C1 segment of cervical spinal cord (tissue), 14 donors: ENCODE measurements at places on chromosomes 5 and 9.

DNA sequence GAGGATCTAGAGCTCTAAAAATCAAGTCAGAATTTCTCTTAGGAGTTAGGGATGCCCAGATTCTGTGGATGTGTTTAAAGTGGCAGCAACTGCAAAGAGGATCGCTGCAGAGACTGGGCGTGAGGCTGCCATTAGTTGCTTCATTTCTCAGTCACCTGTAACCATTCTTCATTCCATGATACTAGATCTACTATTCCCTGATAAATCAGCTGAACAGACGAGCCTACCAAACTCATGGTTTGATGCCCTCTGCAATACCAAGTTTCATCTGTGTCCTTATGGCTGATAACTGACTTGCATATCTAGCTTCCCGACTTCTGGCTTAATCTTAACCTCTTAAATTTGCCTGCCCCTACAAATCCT is 33.3 kb downstream of the UBE2R2 start:
- DNase-seq, result no peak

DNA sequence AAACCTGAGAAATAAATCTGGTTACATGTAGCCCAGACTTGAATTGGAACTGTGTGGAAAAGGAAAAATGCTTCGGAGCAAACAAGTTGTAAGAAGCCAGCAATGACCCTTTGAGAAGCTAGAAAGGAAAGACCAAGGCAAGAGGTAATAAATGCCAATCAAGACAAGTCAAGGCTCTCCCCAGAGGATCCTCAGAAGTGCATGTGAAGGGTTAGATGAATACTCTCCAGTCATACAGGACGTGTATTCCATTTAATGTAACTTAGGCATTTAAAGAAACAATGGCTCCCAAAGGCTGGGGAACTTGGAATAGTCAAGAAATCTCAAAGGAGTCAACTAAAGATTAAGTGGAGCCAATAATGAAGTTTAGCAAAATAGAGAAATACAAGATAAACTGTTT is 36.2 kb downstream of the EPB41L4A start:
- DNase-seq, result no peak

DNA sequence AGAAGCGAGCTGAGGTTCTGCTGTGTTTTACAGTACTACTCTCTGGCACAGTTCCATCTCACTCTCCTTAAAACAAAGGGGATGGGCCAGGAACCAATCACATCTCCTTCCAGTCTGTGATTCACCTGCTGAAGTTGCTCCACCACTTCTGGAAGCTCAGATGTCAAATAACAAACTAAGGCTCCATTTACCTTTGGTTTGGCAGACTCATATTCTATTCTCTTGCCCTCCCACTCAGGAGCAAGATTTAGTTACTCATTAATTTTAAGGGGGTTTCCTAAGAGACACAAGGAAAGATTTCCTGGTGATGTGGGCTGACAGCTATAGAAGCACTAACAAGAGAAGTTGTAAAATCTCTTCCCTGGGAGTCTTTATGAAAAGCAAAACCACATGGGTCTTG is 37.8 kb upstream of the KIF2A start:
- DNase-seq, result no peak

- DNase-seq, result peak; percentile 77
These were observed 1.3 kb upstream of the DUSP1 start for GRCh38 chr5:172772112-172772906.

- no peak for DNase-seq
These were observed 20.0 kb downstream of the PCDH1 start for GRCh38 chr5:141858079-141858765.

GRCh38 chr9:37902796-37903646 is 906 bp downstream of the SLC25A51 start:
- DNase-seq, result no peak

DNA sequence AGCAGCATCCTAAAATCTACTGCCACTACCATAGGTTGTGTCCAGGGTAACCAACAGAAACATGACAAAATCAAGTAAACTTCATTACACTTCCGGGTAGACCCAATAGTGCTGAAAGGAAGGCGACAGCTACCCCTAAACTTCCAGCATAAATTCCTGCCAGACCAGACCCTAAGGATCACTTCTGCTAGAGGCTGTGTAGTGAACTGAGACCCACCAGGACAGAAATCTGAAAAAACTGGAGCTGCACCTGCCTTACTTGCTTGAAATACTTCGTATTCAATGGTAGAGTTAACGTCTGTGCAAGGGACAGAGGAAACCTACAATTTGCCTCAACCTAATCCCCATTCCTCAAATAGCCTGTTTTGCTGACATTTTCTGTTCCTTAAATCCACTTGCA is 1.0 kb upstream of the SECISBP2 start:
- no peak for DNase-seq

DNA sequence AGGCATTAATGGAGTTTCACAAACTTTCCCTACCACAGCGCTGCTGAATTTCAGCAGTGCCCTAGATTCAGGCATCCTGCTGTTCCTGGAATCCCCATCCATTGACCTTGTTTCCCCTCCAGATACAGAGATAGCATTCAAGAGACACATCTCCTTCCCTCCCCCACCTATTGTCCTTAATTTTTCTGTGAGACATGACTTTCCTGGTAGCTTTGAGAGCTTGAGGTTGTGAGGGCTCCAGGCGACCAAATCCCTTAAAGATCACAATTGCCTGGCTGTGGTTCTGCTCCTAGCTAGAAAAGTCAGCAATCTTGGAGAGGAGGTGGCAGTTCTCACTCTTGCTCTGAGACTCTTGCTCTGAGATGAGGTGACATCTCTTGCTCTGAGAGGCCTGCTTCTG is 48.0 kb downstream of the PRR16 start:
- no peak for DNase-seq

- no peak for DNase-seq
These were observed 303.4 kb downstream of the ISL1 start for GRCh38 chr5:51686622-51687021.

DNA sequence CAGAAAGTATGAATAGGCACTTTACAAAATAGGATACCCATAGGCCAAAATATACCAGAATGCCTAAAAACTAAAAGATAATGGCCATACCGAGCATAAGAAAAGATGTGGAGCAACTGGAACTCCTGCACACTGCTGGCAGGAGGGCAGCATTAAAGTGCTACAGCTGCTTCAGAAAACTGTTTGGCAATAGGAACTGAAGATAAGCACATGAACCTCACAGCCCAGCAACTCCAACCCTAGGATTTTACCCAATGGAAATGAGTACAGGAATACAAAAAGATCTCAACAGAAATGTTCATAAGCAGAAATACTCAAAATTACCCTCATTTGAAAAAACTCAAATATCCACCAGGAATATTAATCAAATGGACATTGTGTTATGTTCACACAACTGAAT is 209.3 kb downstream of the SPOCK1 start:
- DNase-seq, result no peak

GRCh38 chr5:55672477-55672911 is 39.6 kb downstream of the SLC38A9 start:
- DNase-seq, result no peak
